ENCODE measurements at places on chromosomes 1 and 21.

DNA sequence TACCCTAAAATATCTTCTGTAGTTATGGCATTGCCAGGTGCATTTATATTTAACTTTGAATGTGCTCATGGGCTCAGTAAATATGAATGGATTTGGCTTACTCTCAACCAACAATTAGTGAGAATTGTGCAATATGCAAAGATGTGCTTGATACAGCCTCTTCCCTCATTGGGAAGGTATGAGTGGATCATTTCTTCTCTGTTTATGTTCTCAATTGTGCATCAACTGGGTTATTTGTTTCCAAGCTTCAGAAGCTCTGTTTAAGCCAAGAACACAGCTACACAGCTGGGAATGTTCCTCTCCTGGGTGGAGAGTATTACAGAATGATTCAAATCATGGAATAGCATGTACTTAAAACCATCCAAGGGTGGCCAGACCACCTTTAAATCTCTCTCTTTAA is 17.6 kb upstream of the MAP1LC3C start:
- no peak for DNase-seq

DNA sequence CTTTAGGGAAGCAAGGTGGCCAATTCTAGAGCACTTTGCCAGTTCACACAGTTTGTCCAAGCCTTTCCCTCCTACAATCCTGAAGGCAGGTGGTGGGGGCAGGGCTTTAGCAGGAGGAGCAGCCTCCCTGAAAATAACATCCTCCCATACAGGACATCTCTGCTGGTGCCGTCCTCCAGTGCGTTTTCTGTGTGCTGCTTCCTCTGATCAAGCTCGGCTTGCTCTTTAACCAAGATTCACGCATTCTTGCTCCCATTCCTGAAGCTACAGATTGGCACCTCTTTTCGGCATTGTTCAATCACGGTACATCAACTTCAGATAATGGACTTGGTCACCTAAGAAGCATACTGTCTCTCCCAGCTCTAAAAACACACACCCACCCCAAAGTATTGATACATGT is 7.5 kb upstream of the DPT start:
- DNase-seq, result no peak

- DNase-seq, result no peak
Observed at GRCh38 chr1:231203259-231204057, 37.6 kb upstream of the GNPAT start.

DNA sequence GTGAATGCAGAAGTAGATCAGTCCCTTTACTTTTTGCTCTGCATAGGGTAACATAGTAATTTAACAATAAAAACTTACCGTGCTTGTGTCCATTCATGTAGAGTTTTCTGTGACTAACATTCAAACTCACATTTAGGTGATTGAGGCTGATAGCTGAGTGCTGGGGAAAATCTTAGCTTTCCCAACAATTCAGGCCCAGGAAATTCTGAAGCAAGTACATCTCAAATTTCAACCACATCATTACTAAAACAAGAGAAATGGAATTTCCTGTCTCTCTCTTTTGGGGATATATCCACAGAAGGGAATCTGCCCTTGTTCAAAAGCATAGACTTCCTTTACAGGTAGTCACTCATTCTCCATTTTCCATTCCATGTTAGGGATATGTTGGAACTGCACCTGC is 33.1 kb upstream of the C1orf146 start:
- no peak for DNase-seq
